ENCODE measurements at places on chromosomes 11 and 22.

DNA sequence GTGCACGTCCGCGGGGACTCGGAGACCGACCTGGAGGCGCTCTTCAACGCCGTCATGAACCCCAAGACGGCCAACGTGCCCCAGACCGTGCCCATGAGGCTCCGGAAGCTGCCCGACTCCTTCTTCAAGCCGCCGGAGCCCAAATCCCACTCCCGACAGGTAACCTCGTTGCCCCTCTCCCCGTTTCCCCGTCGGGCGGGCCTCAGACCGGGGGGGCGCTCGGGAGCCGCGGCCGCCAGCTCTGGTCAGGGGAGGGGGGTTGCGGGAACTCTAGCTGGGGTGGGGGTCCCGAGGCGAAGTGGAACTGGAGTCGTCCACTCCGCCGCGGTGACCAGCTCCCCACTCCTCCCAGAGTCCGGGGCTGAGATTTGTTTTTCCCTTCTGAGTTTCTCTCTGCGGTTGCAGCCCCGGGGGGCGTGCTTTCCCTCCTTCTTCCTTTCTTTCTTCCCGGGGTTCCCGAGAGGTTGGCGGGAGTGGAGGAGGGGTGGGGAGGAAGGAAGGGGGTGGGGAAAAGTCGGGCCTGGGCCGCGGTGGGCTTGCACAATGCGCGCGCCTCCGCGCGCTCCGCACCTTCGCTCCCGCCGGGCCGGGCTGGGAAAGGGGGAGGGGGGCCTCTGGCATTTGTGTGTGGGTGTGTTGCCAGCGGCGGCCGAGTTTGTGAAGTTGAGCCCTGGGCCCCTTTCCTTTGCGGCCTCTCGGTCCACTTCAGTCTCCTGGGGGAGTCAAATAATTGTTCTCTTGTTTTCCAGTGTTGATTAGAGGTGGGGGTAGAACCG, 952 bp downstream of the YAP1 start:
- peak; percentile 4 for DNase-seq

- DNase-seq, result no peak
Observed at GRCh38 chr22:43564859-43565258, 153.0 kb downstream of the MPPED1 start.

GRCh38 chr22:41092023-41092817, at the start of gene EP300:
EP300 (plus strand) TSS chr22:41092592; CDS start chr22:41093005, 413 bp downstream.
- peak; percentile 88 for DNase-seq

DNA sequence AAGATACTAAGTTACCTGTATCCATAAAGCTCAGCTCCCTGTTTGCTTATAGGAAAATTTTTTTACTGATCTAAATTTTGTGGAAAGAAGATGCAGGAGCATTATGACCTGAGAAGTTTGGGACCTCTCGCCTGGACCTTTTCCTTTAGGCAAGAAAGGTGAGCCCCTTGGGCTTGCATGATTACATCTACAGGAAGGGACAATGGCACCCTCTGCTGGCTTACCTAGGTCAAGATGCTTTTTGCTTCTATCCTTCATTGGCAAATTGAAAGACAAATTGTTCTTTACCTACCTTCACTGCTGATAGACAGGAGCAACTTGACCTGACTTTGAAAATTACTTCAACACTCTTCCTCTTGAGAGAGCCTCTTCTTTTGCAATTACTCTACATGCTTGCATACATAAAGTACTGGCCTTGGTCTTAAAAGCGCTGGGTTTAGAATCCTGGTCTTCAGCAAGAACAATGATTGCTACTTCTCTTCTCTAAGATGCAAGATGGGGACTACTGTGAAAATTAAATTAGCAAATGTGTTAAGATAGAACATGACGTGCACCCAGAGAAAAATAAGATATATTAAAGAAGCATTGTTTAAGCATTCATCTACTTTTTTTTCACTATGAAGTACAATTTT, 147.2 kb downstream of the TRPC6 start:
- peak; percentile 8 for DNase-seq

DNA sequence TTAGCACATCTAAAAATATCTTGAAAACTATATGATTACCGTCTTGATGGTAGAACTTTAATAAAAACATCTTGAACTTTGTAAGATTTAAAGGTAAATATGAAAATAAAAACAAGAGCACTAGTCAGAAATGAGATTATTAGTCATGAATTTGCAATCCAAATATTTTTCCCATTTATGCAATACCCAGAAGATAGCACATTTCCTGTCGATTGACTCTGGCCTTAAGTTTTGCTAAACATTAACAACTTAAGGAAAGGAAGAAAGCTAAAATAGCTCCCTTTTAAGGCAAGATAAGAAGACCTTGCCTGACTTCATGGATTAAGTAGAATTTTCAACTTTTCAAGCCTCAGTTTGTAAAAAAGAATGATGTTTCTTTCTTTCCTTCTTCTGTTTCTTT, 1374.7 kb upstream of the RAG2 start:
- no peak for DNase-seq

All from stimulated activated CD4-positive, alpha-beta T cell treated with anti-CD3 and anti-CD28 coated beads, Interleukin-15, amount 100 ng/mL, for 24 hours (primary cell).